ENCODE measurements at places on chromosomes 7 and 10. TPM values are rescaled to one million over a fixed set of nuclear protein-coding genes. Genes with fewer than 3 reads are reported as not detected.

Gene KIFBP
- total RNA-seq = 56.5 TPM

Gene TMEM273
- total RNA-seq = not detected

DNA sequence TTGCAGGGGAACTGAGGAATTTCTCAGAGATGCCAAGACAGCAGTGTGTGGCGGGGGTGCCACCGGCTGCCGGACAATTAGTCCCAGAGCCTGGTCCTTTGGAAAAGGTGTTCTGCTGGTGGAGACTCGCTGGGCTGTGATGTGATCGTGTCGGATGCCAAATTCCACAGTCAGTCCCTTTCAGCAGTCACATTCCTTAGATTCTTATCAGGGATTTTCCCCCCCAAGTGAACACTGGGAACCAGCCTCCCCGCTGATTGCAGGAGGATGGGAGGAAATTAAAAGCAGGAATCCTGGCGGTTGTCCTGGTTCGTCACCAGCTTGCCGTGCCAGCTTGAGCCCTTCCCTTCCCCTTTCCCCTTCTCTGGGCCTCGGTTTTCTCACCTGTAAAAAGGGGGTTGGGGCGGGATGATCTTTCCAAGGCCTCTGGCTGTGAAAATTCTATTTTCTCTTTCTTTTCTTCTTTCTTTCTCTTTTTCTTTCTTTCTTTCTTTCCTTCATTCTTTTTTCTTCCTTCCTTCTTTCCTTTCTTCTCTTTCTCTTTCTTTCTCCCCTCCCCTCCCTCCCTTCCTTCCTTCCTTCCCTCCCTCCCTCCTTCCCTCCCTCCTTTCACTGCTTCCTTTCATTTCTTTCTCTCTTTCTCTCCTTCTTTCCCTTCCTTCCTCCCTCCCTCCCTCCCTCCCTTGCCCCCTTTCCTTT lies 39.6 kb downstream of the COL26A1 start:
- peak; percentile 83 for DNase-seq

DNA sequence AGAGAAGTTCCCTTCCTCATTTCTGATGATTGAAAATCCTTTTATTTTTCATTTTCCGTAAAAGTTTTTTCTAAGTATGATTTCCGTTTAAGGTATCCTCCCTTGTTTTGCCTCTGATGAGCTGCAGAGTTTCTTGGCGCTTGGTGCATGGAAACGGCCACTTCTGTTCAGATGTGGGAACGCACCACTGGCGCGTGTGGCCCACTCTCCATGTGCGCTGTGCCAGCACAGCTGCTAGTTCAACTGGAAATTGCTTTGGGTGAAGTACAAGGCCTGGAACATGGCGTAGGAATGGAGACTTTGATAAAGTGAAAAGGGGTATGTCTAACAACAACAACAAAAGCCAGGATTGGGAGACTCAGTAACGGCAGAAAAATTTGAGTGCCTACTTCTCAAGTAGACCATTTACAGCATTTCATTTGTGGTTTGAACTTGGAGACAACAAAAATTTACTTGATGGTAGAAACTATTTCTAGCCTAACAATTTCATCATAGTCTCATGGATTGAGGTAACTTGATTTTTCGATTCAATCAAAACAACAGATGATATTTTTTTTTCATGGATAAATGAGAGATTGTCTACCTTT lies 364.2 kb downstream of the SUGCT start:
- no peak for DNase-seq

DNA sequence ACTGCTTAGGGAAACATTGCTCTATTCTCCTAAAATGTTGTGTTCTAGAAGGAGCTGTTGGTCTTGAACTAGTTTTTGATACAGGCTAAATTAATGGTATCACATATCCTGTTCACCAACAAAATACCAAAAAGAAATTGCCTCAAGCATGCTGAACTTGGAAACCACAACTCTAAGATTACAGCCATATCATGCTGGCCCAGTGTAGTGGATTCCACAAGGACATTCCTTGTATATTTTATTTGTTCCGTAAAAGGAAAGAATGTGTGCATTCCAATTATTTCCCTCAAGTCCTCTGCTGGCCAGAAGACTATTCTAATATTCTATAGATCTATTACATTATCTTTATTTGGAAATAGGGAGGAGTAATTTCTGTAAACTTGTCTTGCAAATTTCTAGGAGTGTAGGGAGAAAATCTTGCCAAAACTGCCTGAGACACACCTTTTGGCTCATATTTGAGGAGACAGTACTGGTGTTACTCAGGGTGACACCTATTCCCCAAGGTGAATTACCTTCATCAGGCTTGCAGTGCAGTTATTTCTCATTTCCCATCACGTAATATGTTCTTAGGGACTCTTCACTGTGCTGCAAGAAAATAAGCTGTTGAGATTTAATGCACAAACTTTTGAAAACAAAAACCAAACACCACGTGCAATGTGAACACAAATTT lies 1.9 kb upstream of the NEBL start:
- no peak for DNase-seq

- DNase-seq = no peak
These were observed 146.6 kb upstream of the PDE1C start for GRCh38 chr7:32216759-32217158.

- no peak for DNase-seq
These were observed 24.6 kb downstream of the WIPI2 start for GRCh38 chr7:5214641-5215040.
